Activated naive CD4-positive, alpha-beta T cell (primary cell): ENCODE measurements at places on chromosomes 1 and 21.
A peak's percentile ranks its signal among the peaks of the same experiment; 100 is the strongest.

GRCh38 chr1:229431284-229432115, 2.4 kb downstream of the ACTA1 start:
- no peak for DNase-seq

GRCh38 chr1:187122566-187122965, 293.8 kb downstream of the PLA2G4A start:
- no peak for DNase-seq

DNA sequence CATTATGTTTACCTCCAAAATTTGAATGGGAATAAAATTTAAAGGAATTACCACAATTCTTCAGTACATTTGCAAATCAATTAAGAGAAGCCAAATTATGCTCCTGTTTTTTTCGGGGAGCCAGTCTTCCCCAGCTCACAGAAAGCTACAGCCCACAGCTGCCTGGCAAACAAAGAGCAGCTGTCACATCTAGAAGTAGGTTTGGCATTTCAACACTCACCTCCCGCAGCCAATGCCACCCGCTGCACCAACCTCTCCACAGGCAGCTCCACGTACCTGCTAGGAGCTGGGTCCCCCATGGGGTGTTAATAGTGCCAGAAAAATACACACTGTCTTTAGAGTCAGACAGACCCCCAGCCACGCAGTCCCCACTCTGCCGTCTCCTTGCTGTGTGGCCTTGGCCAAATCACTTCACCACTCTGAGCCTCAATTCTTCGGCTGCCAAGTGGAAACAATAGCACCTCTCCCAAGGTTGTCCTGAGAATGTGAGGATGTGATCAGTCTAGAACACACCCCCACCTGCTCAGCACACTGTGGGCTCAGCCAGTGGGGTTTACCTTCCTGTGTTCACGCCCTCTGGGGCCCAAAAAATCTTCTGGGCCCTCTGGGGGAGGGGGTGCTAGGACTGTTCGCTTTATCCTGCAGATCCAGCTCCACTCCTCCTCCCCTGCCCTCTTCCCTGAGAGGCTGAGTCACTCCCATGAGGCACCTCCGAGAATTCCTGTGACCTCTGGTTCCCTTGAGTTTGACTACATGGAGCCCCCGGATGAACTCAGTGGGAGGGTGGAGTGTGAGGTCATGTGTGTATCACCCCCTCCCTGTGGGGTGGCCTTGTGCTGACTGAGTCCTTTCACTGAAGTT, 204.3 kb upstream of the GRIK3 start:
- DNase-seq = no peak

- no peak for DNase-seq
Observed at GRCh38 chr21:42646076-42646825, 7.2 kb upstream of the PDE9A start.

- DNase-seq = no peak
Observed at GRCh38 chr1:235106457-235106856, 22.2 kb downstream of the TOMM20 start.

- DNase-seq = peak; percentile 23
Observed at GRCh38 chr1:15046487-15047165, 106.9 kb upstream of the TMEM51 start.

DNA sequence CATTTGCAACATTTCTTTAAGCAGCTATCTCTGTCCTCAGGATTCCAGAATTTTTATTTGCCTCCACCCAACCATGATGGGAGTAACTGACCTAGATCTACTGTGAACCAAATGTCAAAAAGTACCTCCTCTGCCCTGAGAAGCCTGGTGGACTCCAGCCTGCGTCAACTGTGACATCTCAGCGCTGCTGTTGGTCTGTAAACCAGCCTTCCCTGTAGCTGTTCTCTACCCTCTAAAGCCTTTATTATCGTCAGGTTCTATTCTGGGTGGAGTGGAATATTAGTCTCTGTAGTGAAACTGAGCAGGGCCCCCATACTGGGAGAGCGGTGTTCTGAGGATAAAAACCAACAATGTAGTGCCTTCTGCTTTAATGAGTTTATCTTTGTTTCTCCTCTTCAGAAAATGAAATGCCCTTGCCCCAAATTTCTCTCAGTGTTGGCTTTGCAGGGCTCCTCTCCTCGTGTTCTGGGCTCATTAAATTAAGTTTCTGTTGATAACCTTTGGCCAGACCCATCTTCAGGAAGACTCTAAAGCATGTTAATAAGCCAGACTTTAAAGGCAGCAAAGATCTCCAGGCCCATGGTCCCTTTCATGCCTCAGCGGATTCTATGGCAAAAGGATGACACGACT, 223.1 kb upstream of the PLXNA2 start:
- DNase-seq = no peak

DNA sequence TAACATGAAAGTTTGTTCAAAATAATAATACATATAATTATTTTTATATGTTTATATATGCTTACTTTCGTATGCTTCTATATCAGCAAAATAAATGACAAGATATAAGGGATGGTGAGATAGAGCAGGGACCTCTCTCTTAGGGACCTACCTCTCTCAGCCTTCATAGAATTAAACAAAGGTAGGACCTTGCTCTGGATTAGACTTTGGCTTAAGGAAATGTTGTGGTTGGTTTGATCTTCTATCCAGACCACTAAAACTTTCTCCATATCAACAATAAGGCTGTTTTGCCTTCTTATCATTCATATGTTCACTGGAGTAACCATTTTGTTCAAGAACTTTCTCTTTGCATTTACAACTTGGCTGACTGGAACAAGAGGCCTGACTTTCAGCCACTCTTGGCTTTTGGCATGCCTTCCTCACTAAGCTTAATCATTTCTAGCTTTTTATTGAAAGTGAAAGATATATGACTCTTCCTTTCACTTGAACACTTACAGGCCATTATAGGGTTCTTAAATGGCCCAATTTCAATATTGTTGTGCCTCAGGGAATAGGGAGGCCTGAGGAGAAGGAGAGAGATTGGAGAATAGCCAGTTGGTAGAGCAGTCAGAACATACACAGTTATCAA, 14.4 kb downstream of the FRRS1 start:
- no peak for DNase-seq
